ENCODE measurements at places on chromosomes 12 and 14.

GRCh38 chr12:66803930-66804329, 125.1 kb upstream of the GRIP1 start:
- DNase-seq: no peak

- DNase-seq: no peak
Measured at GRCh38 chr12:70149665-70150064, 93.6 kb upstream of the CNOT2 start.

DNA sequence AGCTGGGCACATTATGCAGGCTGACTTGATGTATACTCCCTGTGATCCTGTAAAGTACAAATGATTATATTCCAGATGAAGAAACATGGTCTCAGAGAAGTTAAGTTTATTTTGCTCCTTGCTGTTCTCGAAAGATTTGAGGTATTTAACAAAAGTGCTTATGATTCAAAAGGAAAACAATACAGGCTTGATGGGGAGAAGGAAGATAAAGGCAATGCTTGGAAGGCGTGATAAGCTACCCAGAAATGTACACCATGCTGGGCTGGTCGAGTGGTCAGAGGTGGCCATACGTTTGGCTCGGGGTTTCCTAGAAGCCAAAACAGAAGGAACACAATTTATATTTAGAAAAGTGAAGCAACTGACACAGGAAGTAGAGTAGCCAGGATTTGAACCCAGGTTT, 201.0 kb downstream of the KTN1 start:
- no peak for DNase-seq

DNA sequence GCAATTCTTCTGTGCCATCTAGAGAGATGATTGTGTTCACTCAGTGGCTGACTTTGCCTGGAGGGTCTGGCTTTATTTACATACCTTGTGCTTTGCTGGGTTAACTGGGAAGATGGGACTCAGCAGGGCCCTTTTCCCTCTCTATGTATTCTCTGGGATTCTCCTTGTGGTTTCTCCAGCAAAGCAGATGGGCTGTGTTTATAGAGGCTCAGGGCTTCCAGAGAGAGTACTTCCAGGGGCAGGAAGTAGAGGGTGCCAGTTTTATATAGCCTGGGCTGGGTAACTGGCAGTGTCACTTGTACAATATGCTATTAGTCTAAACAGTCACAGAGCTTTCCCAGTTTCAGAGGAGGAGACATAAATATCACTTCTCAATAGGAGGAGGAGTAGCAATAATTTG, 509.9 kb downstream of the DIO2 start:
- DNase-seq: no peak

- no peak for DNase-seq
Measured at GRCh38 chr12:42463671-42464070, 125.9 kb downstream of the PRICKLE1 start.

- DNase-seq: peak; percentile 83
Measured at GRCh38 chr14:95519699-95520098, 3.2 kb upstream of the SYNE3 start.

DNA sequence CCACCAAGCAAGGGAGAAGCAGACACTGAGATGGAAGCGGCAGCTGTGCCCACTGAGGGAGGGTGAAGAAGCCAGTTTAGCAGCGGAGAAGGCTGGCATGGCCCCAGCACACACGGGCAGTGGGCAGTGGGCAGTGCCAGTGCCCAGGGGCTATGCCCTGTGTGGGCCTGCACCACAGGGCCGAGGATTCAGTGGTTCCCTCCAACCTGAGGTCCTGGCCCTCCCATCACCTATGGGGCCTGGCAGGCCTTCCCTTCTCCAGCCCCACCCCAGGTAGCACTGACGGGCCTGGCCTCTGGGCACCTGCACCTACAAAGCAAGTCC, 81.1 kb downstream of the ITPK1 start:
- no peak for DNase-seq

GRCh38 chr12:105321125-105321524, 9.4 kb upstream of the C12orf75 start:
- DNase-seq: no peak

DNA sequence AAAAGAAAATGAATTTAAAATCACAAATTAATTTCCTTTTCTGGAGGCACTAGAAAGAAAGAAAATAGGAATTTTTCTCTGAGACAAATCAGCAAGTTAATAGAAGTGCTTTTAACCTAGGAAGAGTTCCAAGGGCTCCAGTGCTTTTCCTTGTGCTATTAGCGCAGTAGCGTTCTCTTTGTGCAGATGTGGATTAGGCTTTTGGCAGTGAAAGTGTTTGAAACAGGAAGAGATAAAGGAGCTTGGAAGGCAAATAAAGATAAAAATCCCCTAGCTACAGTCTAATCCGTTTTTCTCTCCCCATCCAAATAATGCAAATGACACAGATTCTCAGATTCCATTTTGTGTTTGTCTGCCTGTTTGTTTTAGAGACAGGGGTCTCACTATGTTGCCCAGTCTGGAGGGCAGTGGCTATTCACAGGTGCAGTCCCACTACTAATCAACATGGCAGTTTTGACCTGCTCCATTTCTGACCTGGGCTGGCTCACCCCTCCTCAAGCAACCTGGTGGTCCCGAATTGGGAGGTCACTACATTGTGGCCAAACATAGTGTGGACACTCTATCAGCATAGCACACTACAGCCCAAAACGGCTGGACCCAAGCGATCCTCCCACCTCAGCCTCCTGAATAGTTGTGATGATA, 166.1 kb downstream of the PAWR start:
- no peak for DNase-seq

- DNase-seq: no peak
Measured at GRCh38 chr14:82755923-82756322, 1222.3 kb upstream of the SEL1L start.

DNA sequence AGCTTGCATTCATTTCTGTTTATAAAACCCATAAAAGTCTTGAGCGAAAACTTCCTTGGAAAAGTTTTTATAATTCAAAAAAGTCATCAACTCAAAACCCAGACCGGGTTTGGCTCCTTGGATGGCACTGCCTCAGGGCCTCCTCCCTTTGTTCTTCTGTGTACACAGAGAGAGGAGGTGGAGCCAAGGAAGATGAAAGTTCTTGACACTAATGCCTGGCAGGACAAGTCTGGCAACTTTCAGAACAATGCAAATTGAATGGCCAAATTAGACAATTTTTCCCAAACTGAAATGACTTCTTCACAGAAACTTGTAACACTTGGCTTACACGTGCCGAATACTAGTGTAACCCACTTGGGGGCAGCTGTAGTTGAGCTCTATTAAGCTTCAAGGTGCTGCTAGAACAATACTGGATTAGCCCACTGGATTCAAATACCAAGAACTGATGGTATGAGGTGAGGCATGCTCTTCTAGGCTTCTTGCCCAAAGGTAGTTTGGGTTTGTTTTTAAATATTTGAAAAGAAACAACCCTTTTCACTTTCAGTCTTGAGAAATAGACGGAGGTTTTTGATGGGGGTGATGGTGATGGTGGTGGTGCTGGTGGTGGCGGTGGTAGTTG, 86.6 kb upstream of the FRMD6 start:
- no peak for DNase-seq

DNA sequence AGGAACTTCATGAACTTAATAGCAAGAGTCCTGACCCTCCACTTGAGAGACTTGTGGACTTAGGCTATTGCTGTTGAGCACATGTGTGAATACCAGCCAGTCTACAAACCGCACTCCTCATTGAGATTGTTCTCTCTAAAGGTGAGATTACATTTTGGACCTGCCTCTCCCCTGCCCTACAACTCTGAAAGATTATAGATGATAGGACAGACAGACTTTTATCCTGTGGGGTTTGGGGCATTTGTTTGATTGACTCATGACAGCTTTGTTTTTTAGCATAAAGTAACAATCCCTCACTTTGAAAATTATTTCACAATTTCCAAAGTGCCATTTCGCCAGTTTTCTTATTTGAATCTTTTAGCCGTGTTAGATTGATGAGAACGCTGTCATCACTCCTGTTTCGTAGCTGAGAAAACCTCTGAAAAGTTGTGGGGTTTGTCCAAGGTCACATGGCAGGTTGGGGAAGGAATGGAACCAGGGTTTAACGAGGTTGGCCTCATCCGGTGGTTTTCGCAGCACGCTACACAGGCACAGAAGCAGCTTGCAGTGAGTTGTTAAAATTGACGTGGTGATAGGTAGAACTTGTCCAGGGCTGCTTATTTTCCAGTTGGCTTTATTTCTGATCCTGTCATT, 836 bp downstream of the EVL start:
- no peak for DNase-seq

DNA sequence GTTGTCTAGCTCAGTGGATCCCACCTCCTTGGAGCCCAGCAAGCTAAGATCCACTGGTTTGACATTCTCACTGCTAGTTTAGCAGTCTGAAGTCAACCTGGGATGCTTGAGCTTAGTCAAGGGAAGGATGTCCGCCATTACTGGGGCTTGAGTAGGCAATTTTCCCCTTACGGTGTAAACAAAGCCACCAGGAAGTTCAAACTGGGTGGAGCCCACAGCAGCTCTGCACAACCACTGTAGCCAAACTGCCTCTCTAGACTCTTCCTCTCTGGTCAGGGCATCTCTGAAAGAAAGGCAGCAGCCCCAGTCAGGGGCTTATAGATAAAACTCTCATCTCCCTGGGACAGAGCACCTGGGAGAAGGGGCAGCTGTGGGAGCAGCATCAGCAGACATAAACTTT, 16.7 kb upstream of the TAS2R43 start:
- DNase-seq: no peak

DNA sequence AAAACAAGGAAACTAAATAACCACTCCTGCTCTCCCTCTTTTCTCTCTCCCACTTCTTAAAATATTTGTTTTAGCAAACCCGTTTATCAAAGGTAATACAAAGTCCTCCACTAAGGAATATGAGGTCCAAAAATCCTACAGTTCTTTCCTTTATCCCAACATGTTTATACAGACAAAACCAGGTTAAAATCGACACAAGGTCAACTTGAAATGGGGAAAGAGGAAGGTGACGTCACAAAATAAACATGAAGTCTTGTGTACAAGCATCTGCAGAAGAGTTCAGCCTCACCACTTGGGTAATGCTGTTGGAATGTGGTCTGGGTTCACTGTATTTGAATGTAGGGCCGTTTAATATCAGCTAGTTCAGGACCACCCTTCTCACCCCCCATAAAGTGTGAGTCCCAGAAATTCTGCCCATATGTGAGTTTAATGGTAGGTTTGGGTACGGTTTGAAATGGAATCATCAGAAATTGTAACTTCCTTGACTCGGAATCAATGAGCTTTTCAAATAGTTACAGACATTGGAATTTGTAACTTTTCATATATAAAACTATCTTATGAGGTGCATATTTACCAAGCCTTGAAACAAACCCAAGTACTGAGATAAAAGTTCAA, 120.0 kb upstream of the SLC38A2 start:
- peak; percentile 92 for DNase-seq

- DNase-seq: no peak
Measured at GRCh38 chr12:8513256-8513655, at the start of gene CLEC4D. TSS of gene CLEC4D (plus strand) at chr12:8513503. CDS start at chr12:8513733, 230 bp downstream.

- DNase-seq: no peak
Measured at GRCh38 chr12:40469736-40470135, 222.5 kb upstream of the CNTN1 start.

- no peak for DNase-seq
Measured at GRCh38 chr12:102806592-102806991, 110.5 kb downstream of the PAH start.

DNA sequence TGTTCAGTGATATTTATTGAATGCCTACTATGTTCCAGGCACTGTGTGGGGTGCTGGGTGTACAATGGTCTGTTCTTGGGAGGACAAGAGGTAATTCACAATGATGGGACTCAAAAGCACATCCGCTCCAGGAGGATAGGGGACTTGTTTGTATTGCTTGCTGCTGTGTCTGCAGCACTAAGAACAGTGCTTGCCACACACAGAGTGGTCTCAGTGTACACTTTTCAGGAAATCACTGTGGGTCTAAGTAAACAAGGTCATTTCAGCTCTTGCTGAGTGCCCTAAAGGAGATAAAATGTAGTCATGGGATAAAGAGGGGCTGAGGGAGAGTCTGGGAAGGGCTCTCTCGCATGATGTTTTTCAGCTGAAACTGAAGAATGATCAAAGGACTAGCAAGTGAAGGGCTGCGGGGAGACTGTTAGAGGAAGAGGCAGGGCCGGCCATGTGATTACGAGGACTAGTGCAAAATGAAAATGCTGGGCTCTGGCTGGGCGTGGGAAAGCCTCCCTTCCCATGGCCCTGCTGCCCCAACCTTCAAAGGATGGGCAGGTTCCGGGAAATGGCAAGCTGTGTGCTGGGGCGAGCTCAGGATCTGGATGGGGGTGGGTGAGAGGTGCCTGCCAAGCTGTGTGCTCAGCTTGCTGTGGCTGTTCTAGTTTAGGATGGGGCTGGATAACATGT, 39.1 kb downstream of the ADCK1 start:
- DNase-seq: no peak

- DNase-seq: no peak
Measured at GRCh38 chr12:63066782-63067181, 84.2 kb downstream of the AVPR1A start.

DNA sequence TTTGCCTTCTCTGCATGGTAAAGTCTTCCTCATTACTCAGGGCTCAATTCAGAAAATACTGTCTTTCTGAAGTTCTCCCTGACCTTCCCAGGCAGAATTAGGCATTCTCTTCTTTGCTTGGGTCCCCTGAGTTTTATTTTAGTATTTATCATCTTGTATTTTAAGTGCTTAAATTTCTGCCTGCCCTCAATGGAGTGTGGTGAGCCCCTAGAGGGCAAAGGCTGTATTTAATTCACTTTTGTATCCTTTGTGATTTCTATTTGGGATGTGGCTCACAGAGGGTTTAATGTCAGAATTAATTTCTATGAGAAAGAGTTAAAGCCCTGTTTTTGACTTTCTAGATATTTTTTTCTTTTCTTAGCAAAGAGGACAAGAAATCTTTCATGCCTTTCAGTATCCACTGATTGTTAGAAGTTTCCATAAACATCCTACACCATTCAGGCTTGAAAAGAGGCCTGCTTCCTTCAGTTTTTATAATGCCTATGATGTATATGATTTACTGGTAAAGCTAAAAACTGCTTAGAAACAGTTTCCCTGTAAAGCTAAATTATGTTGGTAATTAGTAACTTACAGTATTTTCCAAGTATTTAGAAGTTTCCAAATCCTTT, 55.6 kb upstream of the PTPRB start:
- DNase-seq: peak; percentile 61

- DNase-seq: peak; percentile 41
Measured at GRCh38 chr14:74843653-74844052, 32.3 kb downstream of the PROX2 start.

- peak; percentile 18 for DNase-seq
Measured at GRCh38 chr12:53990311-53991076, 5.5 kb downstream of the HOXC10 start.

- DNase-seq: peak; percentile 94
Measured at GRCh38 chr12:96198965-96199364, 4.8 kb downstream of the ELK3 start.

- peak; percentile 55 for DNase-seq
Measured at GRCh38 chr12:43271659-43272058, 280.3 kb downstream of the ADAMTS20 start.

DNA sequence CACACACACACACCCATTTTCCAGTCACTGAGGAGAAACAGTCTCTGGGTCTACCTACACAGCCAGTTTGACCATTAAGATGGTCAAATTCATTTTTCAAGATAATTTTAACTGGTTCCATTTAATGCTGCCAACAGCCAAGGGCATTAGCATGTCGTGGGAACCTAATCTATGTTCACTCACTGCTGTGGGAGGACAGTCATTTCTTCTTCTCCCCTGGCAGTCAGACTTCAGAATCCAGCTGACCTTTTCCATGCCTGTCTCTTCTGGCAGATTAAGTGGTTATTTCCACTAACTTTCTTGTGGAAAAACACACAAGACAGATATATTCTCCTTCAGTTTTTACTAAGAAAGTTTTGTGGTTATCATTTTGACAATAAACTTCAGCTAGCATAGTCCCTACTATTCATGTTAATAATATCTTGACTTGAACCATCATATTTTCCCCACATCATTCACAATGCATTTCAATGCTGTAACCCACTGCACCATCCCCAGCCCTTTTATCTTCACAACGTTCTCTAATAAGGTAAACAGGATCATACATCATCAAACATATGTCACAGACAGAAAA, 82.2 kb downstream of the DAD1 start:
- DNase-seq: no peak
